ENCODE measurements at places on chromosomes 6 and 20. TPM values are rescaled to one million over a fixed set of nuclear protein-coding genes. Genes with fewer than 3 reads are reported as not detected.

Gene MARCKS
- 15.3 TPM for total RNA-seq

Gene HLA-DQA1
- not detected for total RNA-seq

Gene PNLDC1
- 0.06 TPM for total RNA-seq

Gene PRICKLE4
- total RNA-seq = 0.76 TPM

Gene ALDH8A1
- total RNA-seq = 0.16 TPM

All from A549 treated with CORT108297 at 1 μM for 4 hours (cell line).